ENCODE measurements at places on chromosomes 1 and 21. TPM values are rescaled to one million over a fixed set of nuclear protein-coding genes. Genes with fewer than 3 reads are reported as not detected.

Gene RIPK4
- total RNA-seq = 0.08 TPM

Gene NHLH2
- not detected for total RNA-seq

Gene FBLIM1
- 99.1 TPM for total RNA-seq

Gene GNAT2
- not detected for total RNA-seq

Gene MAP7D1
- total RNA-seq = 390 TPM

Gene HSPB7
- 3,577 TPM for total RNA-seq

Gene AIRE
- total RNA-seq = not detected

Gene ATP1A4
- 0.40 TPM for total RNA-seq

Gene HAO2
- not detected for total RNA-seq

Gene PGLYRP4
- total RNA-seq = not detected

Gene TENT5C
- 18.7 TPM for total RNA-seq

Gene SPATA46
- not detected for total RNA-seq

Gene C1QB
- 130 TPM for total RNA-seq

Gene CHD5
- not detected for total RNA-seq

Gene KRTAP12-2
- total RNA-seq = not detected

Gene PLA2G2A
- 154 TPM for total RNA-seq

Gene DAP3
- total RNA-seq = 113 TPM

Gene SEMA6C
- 56.6 TPM for total RNA-seq

Gene OLFML3
- 10.9 TPM for total RNA-seq

All from Right ventricle myocardium superior (tissue), 1 donor.